Inflammatory macrophage treated with lipopolysaccharide for 4 hours (primary cell): ENCODE measurements at places on chromosomes 5 and 9.
A peak's percentile ranks its signal among the peaks of the same experiment; 100 is the strongest.

DNA sequence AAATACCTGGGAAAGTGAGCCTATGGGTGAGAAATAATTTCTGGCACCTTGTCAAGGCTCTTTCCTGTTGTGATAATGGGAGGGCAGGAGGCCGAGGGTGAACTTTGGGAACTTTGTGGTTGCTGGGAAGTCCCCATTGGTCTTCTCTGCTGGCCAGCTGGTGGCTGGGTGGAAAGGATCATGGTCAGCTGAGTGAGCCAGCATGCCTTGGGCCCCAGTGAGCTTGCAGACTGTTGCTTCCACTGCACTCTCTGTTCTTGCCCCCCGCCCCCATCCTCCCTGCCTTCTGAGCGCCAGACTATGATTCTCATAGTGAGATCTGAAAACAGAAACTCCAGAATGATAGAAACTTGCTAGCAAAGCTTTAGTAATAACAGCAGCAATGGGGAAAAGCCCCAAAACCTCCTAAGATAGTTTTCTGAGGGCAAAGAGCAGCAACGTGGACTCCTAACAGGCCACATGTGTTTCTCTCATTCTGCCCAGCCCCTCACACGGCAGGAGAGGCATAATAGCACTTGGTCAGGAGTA is 139.2 kb upstream of the SMARCA2 start:
- DNase-seq = no peak

GRCh38 chr5:35087991-35088390 is 40.2 kb upstream of the AGXT2 start:
- no peak for DNase-seq

- no peak for DNase-seq
These were observed 64.9 kb upstream of the TLE1 start for GRCh38 chr9:81754245-81754644.

DNA sequence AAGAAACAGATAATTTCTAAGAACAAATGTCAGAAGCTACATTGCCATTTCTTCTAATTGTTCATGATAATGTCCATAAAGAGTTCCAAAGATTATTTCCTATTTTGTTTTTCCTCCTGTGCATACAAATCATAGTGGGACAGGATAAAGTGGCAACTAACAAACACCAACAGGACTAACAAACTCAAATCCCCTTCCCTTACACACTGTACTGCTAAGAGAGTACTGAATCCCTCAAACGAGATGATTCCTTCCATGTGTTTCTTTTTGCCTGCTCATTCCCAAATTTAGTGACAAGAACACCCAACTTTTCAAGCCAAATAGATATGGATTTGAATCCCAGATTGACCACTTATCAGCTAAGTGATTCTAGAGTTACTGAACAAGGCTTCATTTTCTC is 15.2 kb downstream of the STRBP start:
- no peak for DNase-seq

DNA sequence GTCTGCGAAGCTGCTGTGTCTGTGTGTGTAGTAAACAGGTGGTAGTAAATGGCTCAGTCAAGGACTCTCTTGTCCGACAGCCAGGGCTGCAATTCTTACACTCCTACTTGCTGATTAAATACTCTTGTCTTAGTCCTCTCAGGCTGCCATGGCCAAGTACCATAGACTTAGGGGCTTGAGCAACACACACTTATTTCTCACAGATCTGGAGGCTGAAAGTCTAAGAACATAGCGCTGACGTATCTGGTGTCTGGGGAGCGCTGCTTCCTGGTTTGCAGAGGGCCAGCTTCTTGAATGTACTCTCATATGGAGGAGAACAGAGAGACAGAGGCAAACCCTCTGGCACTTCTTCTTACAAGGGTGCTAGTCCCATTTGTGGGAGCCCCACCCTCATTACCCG is 411.0 kb downstream of the MED10 start:
- no peak for DNase-seq

GRCh38 chr5:7983433-7983832 is 114.5 kb downstream of the MTRR start:
- DNase-seq = no peak

DNA sequence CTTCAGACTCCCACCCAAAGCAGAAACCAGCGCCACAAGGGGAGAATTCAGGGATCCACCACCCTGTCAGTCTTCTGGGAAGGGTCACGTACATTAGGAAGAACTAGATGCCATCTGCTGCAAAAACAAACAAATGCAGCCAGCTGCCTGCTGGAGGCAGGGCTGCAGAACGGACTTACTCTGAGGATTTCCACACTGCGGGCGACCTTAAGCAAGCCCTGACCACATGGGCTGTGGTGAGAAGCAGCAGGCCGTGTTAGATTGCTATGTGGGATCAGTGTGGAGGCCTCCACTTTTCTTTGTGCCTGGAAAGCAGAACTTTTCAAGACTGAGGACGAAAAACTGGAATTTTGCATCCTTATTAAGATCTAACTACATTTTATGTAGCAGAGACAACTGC is 13.4 kb upstream of the LTC4S start:
- DNase-seq = peak; percentile 85

DNA sequence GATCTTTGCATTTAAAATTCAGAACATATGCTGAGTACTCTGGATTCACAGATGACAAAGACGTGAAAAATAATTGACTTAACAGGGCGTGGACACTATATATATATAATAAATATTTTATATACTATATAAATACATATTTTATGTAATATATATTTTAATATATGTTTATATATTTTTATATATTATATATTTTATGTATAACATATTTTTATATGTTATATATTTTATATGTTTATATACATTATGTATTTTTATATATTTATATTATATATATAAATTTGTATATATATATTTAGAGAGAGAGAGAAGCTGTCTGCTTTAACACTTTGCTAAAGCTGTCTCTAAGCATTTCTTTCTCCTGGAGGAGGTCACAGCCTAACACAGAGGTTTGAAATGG is 113.1 kb downstream of the INIP start:
- no peak for DNase-seq

- DNase-seq = peak; percentile 25
These were observed 188.5 kb upstream of the RASA1 start for GRCh38 chr5:87079219-87079618.

- DNase-seq = no peak
These were observed 583.5 kb upstream of the TUSC1 start for GRCh38 chr9:26261503-26262330.

DNA sequence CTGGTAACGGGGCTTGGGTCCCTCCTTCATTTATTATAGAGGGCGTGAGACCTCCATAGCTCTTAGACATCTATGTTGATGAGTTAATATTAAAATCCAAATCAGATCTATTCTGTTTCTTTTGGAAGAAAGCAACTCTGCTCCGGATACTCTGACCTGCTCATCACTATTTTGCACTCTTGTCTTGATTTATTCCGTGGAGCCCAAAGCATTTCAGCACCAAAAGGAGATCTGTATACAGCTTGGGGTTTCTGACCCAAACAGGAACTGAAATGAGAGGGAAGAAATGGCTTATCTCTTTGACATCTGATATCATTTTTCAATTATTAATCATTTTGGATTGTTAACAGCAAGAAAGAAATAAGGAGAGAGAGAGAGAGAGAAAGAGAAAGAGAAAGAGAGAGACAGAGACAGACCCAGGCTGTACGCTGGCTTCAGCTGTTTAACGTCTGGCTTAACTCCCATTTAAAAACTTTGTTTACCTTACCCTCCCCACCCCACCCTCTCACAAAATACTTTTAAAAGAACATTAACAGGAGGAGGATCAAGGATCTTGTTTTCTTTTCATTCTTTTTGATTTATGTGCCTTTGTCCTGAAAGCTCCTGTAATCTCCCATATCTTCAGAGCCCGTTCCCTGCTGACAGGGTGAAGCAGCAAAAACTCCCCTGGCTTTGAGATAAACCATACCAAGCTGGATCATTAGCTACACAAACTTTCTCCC is 231.4 kb upstream of the TUT7 start:
- DNase-seq = no peak

GRCh38 chr5:111132731-111133435 is 40.7 kb downstream of the WDR36 start:
- no peak for DNase-seq

DNA sequence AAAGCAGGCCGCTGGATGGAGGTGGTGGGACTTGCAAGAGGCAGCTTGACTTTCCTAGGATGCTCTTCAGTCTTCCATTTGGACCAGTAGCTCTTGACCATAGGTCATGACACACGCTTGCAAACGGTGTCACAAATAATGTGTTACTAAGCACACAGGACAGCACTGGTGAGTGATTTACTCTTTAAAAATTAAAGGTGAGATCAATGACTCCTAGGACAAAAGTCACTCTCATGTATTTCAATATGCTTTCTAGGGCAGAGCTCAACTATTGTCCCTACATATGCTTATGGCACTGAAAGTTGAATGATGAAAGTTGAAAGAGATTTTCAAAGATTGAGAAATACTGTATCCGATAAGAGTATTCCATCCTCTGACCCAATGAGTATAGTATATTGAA is 496.7 kb downstream of the EBF1 start:
- no peak for DNase-seq

GRCh38 chr5:172283020-172283861 is at the start of gene UBTD2:
Gene UBTD2 (minus strand): TSS chr5:172283764. CDS start chr5:172283665, 99 bp downstream.
- DNase-seq = peak; percentile 78

- DNase-seq = peak; percentile 42
These were observed 7.2 kb downstream of the MACROH2A1 start for GRCh38 chr5:135391869-135392255.

DNA sequence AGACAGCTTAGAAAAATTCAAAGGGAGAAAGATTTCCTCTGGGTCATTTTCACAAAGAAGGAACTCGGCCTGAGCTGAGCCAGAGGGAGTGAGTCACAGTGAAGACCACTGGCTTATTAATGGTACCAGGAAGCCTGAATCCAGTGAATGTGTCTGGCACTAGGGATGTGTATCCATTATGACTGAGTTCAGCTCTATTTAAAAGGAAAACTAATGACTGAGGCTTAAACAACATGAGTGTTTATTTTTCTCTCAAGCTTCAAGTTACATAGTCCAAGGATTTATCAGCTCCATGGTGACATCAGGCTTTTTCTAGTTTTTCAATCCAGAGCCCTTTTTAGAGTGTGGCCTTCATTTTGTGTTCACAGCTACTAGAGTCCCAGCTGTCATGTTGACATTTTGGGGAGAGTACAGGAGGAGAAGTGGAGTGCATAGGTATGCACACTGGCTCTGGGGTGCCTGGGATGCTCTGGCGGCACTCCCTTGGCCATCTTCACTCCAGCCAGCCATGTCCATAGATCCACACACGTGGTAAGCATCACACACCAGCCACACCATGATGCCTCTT is 159.5 kb upstream of the ERCC6L2 start:
- no peak for DNase-seq

DNA sequence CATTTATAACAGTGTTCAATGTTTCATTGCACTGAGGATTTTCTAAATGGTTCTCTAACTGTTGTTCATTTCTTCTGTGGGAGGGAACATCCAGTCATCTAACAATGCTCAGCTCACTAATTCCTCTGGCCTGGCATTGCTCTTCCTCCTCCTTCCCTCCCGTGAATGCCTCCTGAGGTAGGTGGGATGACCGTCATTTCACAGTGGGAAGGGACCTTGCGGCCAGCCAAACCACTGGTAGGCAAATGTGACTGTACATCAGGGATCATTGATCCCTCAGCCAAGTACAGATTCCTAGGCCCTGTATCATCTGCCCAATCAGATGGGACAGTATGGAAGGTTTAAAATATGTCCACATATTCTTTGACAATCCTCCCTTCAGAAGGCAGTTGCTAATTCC is 23.7 kb upstream of the VDAC1 start:
- DNase-seq = no peak

- no peak for DNase-seq
These were observed 105.4 kb upstream of the ATP10B start for GRCh38 chr5:160957312-160957861.

DNA sequence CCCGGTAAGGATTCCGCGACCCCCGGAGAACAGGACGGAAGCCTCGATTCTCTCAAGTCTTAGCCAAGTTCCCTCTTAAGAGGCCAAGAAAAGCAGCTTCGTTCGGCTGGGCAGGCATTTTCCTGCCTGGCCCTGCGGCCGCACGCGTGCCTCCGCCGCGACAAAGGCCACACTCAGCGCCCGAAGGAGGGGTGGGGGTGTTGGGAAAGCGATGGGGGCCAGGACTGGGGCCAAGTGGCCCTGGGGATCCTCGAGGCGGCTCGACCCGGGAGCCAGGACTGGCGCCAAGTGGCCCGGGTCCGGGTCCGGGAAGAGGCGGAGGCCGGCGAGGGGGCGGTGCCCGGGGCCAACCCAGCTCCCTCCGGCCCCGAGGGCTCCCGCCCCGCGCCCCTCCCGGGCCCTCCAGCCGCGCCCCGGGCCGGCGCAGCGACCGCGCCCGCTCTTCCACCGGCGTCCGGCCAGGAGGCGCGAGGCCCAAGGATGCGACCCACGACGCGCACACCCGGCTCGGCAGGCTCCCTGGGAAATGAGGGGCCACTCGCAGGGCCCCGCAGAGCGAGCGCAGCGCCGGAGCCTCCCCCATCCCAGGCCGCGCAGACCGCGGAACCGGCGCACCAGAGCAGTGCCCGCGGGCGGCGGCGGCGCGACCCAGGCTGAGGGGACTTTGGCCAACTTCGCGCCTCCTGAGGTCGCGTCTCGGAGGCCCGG is 756 bp downstream of the VAV2 start:
- peak; percentile 4 for DNase-seq

GRCh38 chr5:101534491-101535110 is 631.5 kb upstream of the ST8SIA4 start:
- DNase-seq = no peak

- DNase-seq = no peak
These were observed 18.3 kb upstream of the SLC6A3 start for GRCh38 chr5:1463326-1464095.
